Naive thymus-derived CD8-positive, alpha-beta T cell (primary cell): ENCODE measurements at places on chromosomes 2 and 18. TPM values are rescaled to one million over a fixed set of nuclear protein-coding genes. Genes with fewer than 3 reads are reported as not detected.

Gene ALPP
- polyA plus RNA-seq = not detected

Gene PLB1
- polyA plus RNA-seq = not detected

Gene NOTO
- polyA plus RNA-seq = not detected

Gene HOXD13
- not detected for polyA plus RNA-seq

Gene CAMKMT
- polyA plus RNA-seq = 22.9 TPM

DNA sequence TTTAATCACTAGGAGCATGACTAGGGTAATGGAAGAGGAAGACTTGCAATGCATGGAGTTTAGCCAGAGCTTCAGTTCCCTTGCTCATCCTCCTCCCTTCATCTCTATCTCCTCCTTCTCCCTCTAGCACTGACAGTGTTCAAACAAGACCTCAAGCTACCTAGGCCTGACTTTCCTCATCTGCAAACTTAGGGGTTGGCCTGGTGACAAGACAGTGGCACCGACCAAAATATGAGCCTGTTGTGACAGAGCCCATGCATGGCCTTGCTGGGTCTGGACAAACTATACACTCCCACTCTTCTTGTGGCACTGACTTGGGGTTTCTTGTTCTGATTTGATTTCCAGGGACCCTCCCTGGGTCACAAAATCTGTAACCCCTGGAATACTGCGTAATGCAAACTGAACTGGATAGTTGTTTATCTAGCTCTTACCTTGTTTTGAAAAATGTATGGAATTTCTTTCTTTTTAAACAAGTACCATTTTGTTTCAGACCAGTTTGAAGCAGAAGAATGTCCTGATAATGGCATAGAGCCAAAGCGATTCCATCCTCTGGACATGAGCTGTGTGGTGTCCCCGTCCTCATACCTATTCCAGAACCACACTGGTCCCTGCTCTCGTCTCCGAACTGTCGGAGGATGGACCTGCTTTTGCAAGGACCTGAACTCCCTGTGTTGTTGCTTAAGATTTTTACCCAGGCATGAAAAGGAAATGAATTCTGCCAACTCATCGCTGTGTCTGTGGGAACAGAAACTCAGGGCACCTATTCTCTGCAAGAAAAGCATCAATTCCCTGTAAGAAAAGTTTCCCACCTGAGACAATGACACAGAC lies 33.4 kb upstream of the PPP4R1 start:
- no peak for DNase-seq

DNA sequence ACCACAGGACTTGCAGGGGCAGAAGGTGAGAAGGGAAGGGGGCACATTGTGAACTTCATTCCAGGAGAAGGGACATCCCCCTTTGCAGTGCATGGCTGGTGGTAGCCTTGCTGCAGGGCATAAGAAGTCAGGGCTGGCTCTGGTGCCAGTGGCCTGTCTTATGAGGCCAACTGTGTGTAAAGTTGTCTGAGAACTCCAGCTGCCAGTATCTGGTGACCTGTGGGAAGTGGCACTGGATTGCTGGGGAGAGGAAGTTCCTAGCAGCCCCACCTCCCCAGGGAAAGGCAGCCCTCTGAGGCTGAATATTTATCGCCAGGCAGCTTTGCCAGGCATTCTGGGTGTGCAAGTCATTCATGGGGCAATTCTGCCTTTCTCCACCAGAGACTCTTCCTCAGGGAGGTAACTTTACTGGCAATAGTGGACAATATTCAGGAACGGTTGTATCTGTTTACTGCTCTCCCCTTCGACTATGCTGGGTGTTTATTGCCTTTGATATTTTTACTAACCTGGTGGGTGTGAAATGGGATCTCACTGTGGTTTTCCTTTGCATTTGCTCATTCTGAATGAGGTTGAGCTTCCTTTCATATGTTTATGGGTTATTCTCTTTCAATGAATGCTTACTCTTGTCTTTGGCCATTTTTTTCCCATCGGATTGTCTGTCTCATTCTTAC lies 12.3 kb downstream of the TRPM8 start:
- no peak for DNase-seq

GRCh38 chr2:1598041-1598710 lies 146.1 kb downstream of the PXDN start:
- DNase-seq = no peak

DNA sequence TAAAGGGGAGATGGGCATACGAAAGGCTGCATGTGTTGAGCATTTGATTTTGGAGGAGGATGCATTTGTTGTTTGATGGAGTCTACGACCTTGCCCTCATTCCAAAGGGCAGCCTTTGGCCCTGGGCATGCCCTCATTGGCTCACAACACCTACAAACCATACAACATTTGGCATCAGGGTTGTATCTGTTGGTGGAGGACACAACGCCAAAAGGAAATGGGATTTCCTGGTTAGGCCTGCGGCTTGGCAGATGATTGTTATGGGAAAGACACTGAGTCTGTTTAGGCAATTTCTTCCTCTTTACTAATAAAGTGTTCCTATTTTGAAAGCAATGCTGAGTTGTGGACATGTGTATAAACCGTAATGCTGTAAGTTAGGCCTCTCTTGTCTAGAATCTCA lies 246.9 kb downstream of the LDLRAD4 start:
- DNase-seq = no peak

DNA sequence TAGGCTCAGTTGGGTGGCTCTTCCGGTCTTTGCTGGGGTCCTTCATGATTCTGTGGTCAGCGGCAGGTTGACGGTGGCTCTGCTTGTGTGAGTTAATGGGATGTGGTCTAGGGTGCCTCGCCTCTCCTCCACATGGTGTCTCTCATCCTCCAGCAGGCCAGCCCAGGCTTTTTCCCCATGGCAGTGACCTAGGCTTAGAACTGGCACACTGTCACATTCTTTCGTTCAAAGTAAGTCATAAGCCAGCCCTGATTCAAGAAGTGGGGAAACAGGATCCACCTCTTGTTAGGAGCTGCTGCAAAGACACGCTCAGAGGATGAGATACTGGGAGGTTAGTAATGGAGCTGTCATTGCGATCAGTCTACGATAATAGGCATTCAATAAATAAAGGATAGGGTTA lies 46.0 kb upstream of the CTIF start:
- DNase-seq = no peak
